Activated T-helper 2 cell treated with anti-CD3 and anti-CD28 coated beads, Interferon-gamma antibody, Interleukin-2, Interleukin-4, amounts not matched to agents 10 μg/mL and 5 μg/mL and 100 μg/mL, durations not matched to agents 14 hours and 24 hours and 36 hours (primary cell): ENCODE measurements at places on chromosomes 6 and 20. TPM values are rescaled to one million over a fixed set of nuclear protein-coding genes. Genes with fewer than 3 reads are reported as not detected.

EPHA7 gene
- total RNA-seq: not detected in 2 replicates

- DNase-seq: no peak
Observed at GRCh38 chr6:83518816-83519480, 6.6 kb downstream of the PRSS35 start.

HTR1B gene
- not detected in 2 replicates for total RNA-seq

DNA sequence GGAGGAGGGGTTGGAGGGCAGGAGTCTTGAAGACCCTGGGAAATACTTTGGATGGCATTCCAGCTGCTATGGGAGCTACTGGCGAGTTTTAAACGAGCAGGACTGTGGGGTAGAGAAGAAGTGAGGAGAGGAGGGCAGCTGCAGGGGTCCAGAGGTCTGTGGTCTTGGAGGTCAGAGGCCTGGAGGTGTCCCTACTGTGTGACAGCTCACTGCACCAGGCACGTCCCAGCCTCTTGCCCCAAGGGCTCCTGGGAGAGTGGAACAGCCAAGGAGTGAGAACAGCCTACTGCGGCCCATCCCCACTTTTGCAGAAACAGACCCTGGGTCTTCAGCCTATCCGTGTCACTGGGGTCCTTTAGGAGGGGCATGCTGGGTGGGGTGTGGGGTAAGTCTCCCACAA is 2.9 kb upstream of the NOL4L start:
- no peak for DNase-seq

GRCh38 chr20:35199740-35200139 is 26.8 kb upstream of the MMP24 start:
- DNase-seq: no peak

- no peak for DNase-seq
Observed at GRCh38 chr6:36913082-36913481, 27.3 kb downstream of the C6orf89 start.

DNA sequence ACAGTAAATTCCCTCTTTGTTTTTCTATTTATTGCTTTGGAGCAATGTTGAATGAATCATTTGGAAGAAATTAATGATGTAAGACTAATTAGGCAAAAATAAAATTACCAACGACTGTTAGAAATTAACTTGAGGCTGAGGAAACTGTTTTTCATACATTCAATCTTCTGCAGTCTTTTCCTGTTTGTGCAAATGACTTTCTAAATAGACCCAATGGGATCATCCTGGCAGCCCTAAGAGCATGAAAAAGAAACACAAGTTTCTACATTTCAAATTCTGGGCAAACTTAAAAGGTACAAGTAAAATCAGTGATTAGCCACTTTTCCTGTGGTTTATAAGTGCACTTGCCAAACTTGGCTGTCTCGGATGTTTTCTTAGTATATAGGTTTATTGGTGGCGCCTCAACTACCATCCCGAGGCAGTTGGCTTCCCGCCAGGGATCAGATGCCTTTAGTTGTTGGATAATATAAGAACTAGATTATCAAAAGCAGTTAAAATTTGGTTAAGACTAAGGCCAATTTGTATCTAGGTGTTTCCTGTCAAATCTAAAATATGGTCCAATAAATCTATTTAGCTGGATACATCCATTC is 181.2 kb downstream of the ISM1 start:
- no peak for DNase-seq

DNA sequence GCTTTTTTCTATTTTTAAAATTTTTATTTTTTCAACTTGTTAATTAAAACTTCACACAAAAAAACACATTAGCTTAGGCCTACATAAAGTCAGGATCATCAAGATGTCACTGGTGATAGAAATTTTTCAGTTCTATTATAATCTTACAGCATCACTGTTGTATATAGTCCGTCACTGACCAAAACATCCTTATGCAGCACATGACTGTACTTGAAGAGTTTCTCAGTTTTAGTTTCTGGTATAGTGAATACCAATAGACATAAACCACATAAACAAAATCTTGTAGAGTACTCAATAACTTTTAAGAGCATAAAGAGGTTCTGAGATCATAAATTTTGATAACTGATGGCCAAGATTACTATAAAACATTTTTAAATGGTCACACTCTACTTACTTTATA is 71.8 kb downstream of the ASCC3 start:
- DNase-seq: no peak

GRCh38 chr6:75101896-75102295 is 104.0 kb downstream of the COL12A1 start:
- DNase-seq: no peak

DNA sequence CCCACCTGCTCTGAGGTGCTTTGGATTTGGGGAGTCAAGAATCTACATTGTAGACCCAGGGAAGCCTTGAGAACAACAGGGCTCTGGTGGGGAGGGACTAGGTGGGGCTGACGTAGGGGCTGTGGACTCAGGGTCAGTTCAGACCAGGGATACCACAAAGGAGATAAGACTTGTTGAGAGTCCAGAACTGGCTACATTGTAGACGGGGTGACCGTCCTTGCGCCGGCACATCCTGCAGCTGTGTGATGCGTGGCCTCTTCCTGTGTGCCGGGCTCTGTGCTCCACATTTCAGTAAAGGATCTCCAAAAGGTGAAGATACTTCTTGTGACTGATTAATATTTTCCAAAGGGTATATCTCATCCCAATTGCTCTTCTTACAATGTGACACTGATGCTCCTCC is 9.8 kb upstream of the TLDC2 start:
- no peak for DNase-seq

DNA sequence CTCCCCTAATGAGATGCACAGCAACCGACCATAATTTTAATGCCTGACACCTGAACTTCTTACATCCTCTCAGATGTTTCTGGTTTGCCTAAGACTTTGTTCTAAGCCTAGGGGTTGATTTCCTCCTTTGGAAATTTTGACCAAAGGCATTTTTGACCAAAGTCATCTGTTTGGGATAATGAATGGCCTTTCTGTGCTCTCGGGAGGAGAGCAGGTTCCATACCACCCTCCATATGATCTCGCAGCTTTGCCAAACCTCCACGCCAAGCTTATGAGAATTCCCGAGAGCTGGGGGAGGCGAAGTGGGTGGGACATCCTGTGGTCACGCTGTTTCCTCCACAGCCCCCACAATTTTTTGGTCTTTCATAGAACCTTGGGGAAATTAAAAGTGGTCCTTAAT is 91.7 kb downstream of the SCML4 start:
- no peak for DNase-seq

DNA sequence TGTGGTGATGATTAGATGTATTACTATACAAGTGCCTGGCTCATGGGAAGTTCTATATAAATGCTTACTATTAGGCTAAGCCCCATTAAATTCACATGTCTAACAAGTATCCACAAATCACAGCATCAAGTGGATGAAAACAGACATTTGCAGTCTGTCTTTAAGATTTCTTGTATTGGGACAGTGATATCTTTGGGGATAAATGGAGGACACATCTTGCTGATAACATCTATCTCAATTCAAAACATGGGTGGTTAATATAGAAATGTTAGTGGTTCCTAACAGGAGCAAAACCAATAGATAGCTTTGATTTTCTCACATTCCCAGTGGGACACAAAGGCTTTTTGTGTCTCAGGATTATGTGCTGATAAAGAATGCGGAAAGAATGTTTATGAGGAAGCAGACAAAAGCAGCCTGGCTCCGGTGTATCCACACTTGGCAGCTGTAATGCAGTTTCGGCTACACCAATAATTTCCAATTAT is 29.3 kb downstream of the PTPRK start:
- DNase-seq: no peak

MMP24 gene
- not detected in 2 replicates for total RNA-seq

- no peak for DNase-seq
Observed at GRCh38 chr20:6623989-6624388, 143.5 kb upstream of the BMP2 start.

CD93 gene
- total RNA-seq: 1.9 and 2.0 TPM in 2 replicates

DNA sequence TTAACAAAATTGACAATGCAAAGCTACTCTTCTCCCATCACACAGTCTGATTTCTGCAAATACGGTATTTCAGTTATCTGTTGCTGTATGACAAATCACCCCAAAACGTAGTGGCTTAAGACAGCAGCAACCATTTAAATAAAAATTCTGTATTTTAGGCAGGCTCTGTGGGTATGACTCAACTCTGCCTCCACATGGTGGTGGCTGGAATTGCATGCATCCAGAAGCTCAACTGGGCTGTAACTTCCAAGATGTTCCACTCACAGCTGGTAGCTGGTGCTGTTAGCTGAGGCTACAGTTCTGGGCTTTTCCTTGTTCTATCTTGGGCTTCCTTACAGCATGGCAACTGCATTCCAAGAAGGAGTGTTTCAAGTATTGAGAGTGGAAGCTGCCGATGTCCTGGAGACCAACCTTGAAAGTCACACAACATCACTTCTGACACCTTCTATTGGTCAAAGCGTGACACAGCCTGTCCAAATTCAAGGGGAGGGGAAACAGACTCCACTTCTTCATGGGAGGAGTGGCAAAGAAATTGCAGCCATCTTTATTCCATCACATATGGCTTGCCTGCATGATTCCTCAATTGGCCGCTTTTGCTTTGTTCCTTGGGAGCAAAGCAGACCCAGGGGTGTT is 39.7 kb upstream of the TULP1 start:
- peak; percentile 41 for DNase-seq

MEI4 gene
- not detected in 2 replicates for total RNA-seq

- DNase-seq: no peak
Observed at GRCh38 chr6:78615430-78615904, 251.9 kb upstream of the IRAK1BP1 start.

- no peak for DNase-seq
Observed at GRCh38 chr6:32803416-32803815, 13.4 kb downstream of the HLA-DOB start.

SCP2D1 gene
- not detected in 2 replicates for total RNA-seq

GRCh38 chr6:116472706-116473105 is 11.5 kb downstream of the CALHM6 start:
- no peak for DNase-seq

GRIK2 gene
- total RNA-seq: not detected in 2 replicates

GSTA3 gene
- total RNA-seq: not detected in 2 replicates

THBD gene
- not detected in 2 replicates for total RNA-seq

EYA4 gene
- total RNA-seq: not detected in 2 replicates

GRCh38 chr6:151275121-151275520 is 35.4 kb downstream of the AKAP12 start:
- DNase-seq: no peak

OPN5 gene
- not detected in 2 replicates for total RNA-seq

GRCh38 chr6:15253203-15254022 is 7.5 kb downstream of the JARID2 start:
- no peak for DNase-seq

GRCh38 chr6:34143196-34143883 is 2.5 kb downstream of the GRM4 start:
- DNase-seq: no peak

DNA sequence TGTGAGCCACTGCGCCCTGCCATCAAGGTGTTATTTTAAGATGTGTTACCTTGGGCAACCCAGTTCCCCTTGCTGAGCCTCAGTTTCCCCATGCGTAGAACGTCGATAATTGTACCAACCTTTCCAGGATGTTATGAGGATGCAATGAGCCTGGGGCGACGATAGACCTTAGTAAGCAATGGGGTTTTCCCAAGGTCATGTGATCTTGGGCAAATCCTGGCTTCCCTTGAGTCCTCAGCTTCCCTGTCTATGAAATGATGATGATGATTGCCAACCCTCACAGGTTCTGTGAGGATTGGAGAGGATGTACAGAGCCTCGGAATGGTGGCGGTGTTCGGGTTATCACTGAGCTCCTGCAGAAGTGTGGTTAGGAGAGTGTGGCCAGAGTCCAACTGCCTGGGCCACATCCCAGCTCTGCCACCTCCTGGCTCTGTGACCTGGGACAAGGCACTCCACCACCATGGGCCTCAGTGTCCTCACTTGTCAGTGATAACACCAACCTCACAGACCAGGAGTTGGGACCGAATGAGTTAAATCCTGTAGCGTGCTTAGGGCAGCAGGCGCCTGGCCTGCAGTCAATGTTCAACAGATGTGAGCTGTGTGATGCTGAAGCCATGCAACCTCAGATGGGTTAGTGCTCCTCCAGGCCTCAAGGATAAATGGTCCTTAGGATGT is 23.4 kb downstream of the SIRPA start:
- DNase-seq: no peak

GRCh38 chr6:112691289-112691688 is 344.2 kb downstream of the RFPL4B start:
- DNase-seq: no peak

DNA sequence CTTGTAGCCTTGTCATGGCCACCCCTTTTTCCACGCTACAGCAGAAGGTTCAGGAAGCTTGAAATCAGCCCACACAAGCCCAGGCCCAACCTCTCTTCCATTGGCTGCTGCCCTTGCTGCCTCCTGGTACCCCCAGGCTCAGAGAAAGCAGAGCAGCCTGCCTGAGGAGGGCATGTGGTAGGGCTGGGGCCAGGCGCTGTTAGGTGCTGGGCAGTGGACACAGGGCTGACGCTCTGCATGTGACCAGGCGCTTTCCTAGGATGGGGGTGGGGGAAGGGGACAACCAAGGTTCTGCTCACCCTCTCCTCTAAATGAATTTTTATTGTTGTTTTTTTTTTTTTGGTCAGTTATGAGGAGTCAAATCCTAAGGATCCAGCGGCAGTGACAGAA is 36.3 kb upstream of the ID1 start:
- DNase-seq: no peak

- DNase-seq: no peak
Observed at GRCh38 chr20:2768632-2769015, 31.8 kb downstream of the CPXM1 start.

- DNase-seq: no peak
Observed at GRCh38 chr6:147401779-147402178, 106.7 kb upstream of the SAMD5 start.

- no peak for DNase-seq
Observed at GRCh38 chr6:120556491-120556890, 777.8 kb downstream of the TBC1D32 start.

DNA sequence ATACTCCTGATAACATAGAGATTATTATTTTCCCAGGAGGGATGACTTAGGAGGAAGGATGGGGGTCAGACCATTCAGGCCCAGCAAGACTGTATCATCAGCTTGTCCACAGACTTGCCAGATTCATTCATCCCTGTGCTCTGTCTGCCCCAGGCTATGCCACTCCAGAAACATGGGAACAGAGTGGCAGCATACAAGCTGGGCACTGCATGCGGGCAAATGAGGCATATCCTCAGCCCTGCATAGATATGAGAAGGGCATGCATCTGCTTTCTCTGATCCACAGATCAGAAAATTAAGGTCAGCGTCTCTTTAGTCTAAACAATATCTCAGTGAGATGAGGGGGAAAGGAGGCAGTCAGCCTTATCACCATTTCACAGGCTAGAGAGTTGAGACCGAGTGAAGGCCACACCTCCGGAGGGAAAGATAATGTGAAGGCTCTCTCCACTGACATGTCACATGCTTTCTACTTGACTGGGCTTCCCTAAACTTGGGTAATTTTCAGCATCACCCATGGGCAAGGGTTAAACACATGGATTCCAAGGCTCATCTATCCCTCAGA is 140.5 kb downstream of the TFAP2B start:
- no peak for DNase-seq

EXOC2 gene
- total RNA-seq: 53.3 and 53.9 TPM in 2 replicates
